ENCODE measurements at places on chromosomes 6 and 20.

DNA sequence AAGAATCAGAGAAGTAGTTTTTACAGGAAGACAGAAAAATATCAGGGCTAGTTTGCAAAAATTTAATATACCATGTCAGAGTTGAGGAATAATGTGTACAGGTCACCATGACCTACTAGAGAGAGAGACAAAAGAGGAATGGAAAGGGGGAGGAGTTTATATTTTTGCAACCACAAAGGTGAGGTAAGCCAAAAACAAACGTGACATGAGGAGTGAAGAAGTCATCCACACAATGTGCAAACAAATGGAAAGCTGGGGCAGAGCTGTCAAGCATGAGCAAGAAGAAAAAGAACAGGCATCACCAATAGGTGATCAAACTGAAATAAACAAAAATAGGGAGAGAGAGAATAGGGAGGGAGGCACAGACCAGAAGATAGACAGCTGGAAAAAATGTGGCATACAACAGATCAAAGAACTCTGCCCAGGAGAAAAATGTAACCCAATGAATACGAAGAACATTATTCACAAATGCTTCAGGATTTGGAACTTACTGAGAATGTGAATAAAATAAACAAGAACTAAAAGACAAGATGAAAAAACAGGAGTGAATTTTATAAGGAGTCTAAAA lies 15.5 kb downstream of the RARS2 start:
- DNase-seq, result no peak

DNA sequence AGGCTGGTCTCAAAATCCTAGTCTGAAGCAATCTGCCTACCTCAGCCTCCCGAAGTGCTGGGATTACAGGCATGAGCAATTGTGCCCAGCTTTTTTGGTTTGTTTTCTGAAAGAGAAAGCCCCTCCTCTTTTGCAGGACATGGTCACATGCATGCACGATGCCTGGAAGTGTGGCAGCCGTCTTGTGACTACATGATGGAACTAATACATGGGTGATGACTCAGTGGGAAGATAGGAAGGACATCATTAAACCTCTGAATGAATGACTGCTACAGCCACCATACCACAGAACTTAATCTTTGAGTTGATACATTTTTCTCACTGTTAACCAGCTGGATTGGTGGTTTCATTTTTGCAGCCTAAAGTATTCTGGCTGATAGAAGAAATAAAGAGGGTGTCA lies 13.4 kb upstream of the CTNNBL1 start:
- no peak for DNase-seq

DNA sequence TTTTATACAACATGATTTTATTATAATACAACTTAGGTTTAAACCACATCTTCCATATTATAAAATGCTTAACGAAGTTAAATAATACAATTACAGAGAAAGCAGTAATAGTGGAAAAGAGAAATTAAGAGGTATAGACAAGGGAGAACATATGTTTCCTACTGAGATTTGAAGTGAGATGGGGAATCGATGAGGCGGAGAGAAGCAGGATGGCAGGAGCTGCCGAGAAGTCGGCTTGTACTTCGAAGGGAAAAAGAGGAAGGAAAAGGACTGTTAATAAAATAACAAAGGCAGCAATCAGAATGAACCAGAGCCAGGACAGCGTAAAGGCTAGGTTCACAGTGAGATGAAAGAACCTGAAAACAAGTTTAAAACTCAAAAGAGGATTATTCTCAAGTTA lies 15.4 kb downstream of the FBXL4 start:
- no peak for DNase-seq

DNA sequence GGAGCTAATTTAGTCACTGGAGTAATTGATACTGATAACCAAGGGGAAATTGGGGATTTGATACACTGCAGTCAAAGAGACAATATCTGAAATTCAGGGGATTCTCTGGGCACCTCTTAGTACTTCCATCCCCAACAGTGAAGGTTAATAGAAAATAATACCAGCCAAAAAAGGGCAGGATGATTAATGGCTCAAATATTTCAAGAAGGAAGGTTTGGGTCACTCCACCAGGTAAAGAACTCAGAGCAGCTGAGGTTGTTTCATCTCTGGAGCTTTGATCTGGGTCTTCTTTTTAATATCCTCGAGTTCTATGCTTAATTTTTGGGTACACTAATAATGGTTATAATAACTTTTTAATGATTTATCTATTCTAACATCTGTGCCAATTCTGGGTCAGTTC lies 70.8 kb downstream of the CDKAL1 start:
- no peak for DNase-seq

DNA sequence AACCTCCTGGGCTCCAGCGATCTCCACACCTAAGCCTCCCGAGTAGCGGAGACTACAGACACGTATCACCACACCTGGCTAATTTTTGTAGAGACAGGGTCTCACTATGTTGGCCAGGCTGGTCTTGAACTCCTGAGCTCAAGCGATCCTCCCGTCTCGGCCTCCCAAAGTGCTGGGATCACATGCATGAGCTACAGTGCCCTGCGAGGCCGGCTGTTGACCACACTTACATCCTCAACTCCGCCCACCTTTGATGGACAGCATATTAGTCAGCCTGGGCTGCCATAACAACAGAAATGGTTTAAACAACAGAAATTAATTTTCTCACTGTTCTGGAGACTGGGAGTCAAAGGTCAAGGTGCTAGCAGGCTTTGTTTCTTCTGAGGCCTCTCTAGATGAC lies 107.7 kb downstream of the JPH2 start:
- DNase-seq, result no peak

- no peak for DNase-seq
Measured at GRCh38 chr6:163324688-163325389, 89.7 kb upstream of the QKI start.

GRCh38 chr6:63844287-63844686 lies 208.7 kb downstream of the PHF3 start:
- no peak for DNase-seq

DNA sequence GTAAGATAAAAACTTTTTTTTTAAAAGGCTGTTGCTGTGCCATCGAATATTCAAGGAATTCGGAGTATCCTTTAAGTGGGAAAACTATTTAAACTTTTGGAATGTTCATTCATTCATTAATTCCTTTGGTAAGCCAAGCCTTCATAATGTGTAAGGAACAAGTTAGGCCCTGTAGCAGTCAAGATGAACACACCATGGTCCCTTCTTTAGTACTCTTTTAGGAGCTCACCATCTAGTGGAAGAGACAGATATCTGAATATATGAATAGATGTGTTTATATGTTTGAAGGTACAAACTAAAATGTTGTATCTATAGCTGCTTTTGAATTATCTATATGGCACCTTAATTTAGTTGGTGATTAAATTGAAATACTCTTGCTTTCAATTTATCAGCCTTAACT lies 5.8 kb downstream of the SPO11 start:
- no peak for DNase-seq

GRCh38 chr6:163263196-163263595 lies 151.3 kb upstream of the QKI start:
- DNase-seq, result no peak

GRCh38 chr6:41713159-41713649 lies 22.2 kb downstream of the TFEB start:
- DNase-seq, result no peak

- no peak for DNase-seq
Measured at GRCh38 chr6:167420858-167421766, 96.2 kb downstream of the TTLL2 start.

DNA sequence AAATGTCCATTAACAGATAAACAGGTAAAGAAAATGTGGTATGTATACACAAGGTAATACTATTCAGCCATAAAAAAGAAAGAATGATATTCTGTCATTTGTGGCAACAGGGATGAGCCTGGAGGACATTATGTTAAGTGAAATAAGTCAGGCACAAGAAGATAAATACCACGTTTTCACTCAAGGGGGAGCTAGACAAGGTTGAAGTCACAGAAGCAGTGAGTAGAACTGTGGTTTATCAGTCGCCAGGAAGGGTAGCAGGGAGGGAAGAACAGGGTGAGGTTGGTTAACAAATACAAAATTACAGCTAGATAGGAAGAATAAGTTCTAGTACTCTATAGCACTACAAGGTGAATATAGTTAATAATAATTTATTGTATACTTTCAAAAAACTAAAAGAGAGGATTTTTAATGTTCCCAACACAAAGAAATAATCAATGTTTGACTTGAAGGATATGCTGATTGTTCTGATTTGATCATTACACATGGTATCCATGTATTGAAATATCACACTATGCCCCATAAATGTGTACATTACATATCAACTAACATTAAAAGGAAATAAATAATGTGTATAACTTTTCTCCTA lies 21.1 kb downstream of the RTN4IP1 start:
- peak; percentile 35 for DNase-seq

- no peak for DNase-seq
Measured at GRCh38 chr6:106747139-106747538, 117.8 kb downstream of the QRSL1 start.

All from activated naive CD4-positive, alpha-beta T cell treated with anti-CD3 and anti-CD28 coated beads, Interleukin-2, amount 10 ng/mL, durations not matched to agents 7 days and 5 days (primary cell).